ENCODE measurements at places on chromosomes 2 and 18.

- DNase-seq = no peak
Measured at GRCh38 chr2:111148925-111149324, 28.2 kb downstream of the BCL2L11 start.

DNA sequence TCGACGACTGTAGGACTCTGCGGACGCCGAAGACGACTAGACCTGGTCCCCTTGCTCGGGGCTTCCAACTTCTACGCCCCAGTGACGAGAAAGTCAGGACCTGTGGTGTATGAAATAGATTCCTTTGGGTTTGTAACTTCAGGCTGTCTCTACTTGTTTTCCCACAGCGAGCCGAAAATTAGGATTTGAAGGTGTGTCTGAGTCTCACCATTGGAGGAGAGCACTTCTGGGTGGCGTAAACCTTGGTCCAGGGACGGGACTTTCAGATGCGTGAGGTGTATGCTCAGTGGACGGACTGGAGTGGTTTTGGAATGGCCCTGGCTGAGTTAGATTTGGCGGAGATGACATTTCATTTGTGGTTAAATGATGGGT is 1.3 kb downstream of the BIRC6 start:
- no peak for DNase-seq

DNA sequence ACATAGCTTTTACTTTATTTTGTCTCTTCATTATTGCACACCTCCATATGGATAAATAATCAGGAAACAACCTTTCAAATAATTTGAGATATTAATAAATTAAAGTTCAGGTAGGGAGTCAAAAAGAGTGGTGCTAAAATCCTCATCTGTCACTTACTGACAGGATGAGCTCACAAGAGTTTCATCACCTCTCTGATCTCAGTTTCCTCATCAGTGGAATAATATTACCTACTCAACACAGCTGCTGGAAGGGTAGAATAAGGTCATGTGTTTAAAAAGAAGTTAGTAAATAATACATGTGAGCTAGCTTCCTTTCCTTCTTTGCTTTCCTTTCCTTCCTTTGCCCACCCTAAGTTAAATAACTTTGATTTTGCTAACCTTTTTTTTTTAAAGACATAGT is 61.9 kb downstream of the RDH14 start:
- no peak for DNase-seq

GRCh38 chr2:74760875-74761630 is 72.9 kb upstream of the HK2 start:
- no peak for DNase-seq

- DNase-seq = no peak
Measured at GRCh38 chr18:41922176-41922575, 32.9 kb upstream of the PIK3C3 start.

DNA sequence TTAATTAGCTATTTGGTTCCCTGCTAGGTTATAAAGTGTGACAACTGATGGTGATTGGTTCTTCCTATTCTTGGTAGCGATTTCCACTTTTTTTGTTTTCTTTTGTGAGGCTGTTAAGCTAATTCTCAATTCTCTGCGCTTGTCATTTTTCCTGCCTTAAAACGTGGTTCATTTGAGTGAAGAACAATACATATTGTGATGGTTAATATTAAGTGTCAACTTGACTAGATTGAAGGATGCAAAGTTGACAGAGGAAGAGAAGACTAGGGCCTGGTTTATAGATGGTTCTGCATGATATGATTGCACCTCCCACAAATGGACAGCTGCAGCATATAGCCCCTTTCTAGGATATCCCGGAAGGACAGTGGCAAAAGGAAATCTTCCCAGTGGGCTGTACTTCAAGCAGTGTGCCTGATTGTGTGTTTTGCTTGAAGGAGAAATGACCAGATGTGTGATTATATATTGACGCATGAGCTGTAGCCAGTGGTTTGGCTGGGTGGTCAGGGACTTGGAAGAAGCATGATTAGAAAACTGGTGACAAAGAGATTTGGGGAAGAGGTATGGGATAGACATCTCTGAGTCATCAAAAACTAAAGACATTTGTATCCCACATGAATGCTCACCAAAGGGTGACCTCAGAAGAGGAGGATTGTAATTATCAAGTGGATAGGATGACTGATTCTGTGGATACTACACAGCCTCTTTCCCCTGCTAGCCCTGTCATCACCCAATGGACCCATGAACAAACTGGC is 39.4 kb upstream of the ZNF804A start:
- DNase-seq = no peak

- no peak for DNase-seq
Measured at GRCh38 chr2:143158098-143158497, 28.9 kb downstream of the ARHGAP15 start.

DNA sequence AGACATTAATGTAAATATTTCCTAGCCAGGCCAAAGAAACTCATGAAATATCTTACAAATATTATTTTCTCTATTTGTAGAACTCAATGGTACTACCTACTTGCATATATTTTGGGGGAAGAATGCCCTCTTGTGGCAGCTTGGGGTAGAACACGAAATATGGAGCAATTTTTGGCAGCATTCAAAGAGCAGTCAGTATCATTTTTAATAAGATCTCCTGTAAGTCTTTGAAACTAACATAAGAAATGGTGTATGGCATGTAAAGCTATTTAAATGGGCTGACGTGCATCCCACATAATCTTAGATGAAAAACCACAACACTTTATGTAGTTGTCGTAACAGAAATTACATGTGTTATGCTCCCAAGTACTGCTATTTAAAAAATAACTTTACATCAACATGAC is 62.3 kb upstream of the CCDC195 start:
- peak; percentile 18 for DNase-seq

- no peak for DNase-seq
Measured at GRCh38 chr2:221377597-221377996, 194.5 kb downstream of the EPHA4 start.

DNA sequence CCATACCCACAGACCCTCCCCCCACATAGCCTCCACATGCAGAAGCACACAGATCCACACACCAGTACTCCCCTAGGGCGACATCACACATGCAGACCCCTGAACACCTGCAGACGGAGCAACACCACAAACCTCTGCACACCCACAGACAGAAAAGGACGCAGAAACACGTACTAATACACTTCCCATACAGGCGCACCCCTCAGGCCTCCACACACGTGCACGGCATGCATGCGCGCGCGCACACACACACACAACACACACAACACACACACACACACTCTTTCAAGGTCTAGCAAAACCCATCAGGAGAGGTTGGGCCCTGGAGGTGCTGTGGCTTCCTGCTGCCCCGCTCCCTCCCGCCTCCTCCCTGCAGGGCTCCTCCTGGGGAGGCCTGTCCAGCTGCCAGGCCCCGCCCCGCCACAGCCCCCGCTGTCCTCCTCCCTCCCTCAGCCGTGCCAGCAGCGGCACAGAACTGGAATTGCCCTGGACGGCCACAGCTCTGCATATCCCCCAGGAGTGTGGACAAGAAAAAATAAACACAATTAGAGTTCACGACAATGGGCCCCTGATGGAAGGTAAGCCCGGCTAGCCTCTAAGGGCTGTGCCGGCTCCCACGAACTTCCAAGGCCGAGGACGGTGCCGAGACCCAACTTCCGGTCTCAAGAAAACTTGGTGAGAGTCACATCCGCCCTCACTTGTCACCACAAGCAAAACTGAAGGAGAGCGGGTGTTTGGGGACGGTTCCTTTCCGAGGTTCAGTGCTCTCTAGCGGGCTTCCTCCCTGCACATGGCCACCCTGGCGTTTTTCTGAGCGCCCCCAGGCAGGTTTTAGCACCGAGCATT is 6.8 kb downstream of the ZFP36L2 start:
- peak; percentile 42 for DNase-seq

- DNase-seq = no peak
Measured at GRCh38 chr2:104975371-104975770, 62.5 kb upstream of the MRPS9 start.

GRCh38 chr2:79771493-79771892 is 258.6 kb downstream of the CTNNA2 start:
- DNase-seq = no peak

DNA sequence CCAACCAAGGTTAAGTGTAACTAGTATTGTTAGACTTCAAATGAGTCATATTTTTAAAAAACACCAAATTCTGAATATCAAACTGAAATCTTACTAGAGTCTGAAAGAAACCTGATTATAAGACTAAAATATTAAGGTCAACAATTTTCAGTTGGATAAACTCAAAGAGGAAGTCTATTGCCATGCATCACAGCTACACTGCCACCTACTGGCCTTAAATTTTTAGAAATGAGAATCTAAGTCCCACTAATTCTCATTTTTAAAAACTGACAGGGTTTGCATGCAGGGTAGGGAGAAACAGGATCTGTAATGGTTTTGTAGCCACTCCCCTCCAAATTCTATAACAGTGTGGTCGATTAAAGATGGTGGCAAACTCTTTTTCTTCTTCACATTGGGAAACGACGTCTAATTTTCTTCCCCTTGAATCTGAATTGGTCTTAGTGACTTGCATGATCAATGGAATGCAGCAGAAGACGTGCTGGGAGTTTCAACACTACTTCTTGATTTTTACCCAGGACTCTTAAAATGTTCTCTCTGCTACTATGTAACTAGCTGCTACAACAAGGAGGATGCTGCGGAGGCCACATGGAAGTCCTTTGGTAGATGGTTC is 176.1 kb upstream of the SESTD1 start:
- DNase-seq = no peak

DNA sequence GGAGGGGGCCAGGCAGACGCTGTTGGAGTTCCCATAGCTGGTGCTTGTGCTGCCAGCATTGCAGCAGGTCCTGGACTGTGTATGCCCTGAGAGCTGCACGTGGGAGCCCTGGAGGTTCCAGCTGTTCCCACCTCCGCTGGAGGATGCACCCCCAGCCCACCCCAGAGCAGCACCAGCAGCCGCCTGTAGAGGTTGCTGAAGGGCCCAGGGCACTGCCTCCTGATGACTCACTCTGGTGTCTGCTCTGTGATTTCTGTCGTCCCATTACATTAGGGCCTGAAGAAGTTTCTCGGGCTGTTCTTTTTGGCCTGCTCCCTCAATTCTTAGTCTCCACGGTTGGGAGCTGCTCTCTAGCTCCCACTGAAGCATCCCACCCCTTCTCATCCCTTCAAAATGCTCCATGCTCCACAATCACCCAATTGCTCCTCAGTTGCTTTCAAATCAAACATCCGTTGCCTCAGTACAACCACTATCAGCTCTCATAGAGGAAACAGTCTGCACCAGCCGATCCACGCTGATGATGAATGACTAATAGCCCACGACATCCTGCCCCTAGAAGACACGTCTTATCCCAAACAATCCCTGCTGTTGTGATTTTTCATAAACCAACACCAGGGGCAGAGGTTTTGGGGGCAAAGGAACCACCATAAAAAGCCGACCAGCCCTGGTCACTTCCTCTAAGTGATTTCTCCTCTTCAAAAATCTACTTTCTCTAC is 65.2 kb upstream of the RNF152 start:
- DNase-seq = no peak

GRCh38 chr2:11543337-11544216 is 9.7 kb downstream of the GREB1 start:
- no peak for DNase-seq

- DNase-seq = no peak
Measured at GRCh38 chr18:21901423-21901945, 160.9 kb downstream of the MIB1 start.

- DNase-seq = no peak
Measured at GRCh38 chr18:62847081-62847480, 131.7 kb downstream of the PHLPP1 start.

DNA sequence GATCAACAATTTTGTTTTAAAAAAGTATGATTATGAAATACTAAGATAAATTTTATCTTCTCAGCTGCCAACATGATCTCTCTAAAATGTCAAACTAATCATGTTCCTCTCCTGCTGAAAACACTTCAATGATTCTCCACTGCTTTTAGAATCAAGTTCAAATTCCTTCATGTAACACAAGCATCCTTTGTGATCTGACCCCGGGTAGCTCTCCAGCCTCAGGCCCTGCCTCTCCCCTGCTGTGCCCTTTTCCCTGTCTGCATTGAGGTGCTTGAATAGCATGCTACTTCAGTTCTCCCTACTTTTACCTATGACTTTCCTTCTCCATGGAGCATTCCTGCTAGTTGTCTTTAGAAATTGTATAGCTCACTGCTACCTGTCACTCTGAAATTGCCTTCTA is 274.8 kb downstream of the PDE11A start:
- DNase-seq = no peak

- DNase-seq = no peak
Measured at GRCh38 chr2:149799013-149799705, 211.6 kb upstream of the MMADHC start.

- no peak for DNase-seq
Measured at GRCh38 chr2:204973616-204974015, 428.3 kb downstream of the PARD3B start.

- DNase-seq = no peak
Measured at GRCh38 chr2:129354631-129355030, 624.8 kb upstream of the RAB6C start.

DNA sequence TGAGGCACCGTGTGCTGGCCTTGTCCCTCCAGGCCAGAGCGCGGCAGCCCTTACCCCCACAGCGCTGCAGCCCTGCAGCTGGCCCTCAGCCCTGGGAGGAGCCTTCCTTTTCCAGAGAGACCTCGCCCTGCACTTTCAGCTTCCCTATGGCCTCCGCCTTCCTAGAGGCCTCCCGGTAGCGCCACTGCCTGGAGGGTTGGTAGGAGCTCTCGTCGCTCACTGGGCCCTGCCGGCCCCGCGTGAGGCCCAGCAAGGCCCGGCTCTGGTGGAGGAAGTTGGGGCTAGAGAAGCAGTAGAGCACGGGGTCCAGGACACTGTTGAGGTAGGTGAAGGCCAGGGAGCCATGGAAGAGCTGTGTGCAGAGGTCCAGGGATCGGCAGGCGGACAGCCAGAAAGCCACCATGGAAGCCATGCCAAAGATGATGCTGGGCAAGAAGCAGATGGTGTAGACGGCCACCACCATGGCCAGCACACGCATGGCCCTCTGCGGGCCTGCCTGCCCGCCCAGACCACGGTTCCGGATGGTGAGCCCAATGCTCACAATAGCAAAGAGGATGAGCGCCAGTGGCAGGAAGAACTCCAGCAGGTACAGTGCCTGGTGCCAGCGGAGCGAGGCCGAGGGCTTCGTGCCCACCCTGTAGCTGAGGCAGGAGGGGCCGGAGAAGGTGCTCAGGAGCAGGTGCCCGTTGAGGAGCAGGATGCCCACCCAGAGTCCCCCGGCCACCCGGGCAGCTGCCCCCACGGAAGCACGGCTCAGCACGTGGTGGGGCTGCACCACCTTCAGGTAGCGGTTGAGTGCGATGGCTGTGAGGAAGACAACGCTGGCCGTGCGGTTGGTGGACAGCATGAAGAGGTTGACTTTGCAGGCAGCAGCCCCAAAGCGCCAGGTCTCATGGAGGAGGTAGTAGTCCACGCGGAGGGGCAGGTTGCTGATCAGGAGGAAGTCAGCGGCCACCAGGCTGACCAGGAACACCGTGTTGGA is 821 bp downstream of the OXER1 start:
- DNase-seq = no peak

- no peak for DNase-seq
Measured at GRCh38 chr2:236887953-236888793, 197.5 kb upstream of the COPS8 start.

- no peak for DNase-seq
Measured at GRCh38 chr18:58315739-58316215, 271.8 kb downstream of the NEDD4L start.

GRCh38 chr2:74502720-74503505 is 3.5 kb upstream of the LBX2 start:
- no peak for DNase-seq

GRCh38 chr2:84417453-84418145 is 41.5 kb downstream of the SUCLG1 start:
- DNase-seq = no peak

Data from stimulated activated CD4-positive, alpha-beta T cell treated with anti-CD3 and anti-CD28 coated beads, Interleukin-2, amount 100 ng/mL, for 4 hours (primary cell).